ENCODE measurements at places on chromosomes 5 and 9. TPM values are rescaled to one million over a fixed set of nuclear protein-coding genes. Genes with fewer than 3 reads are reported as not detected.

Gene CCL27
- total RNA-seq = not detected

Gene WNT8A
- total RNA-seq = under 0.01 TPM

Gene BARHL1
- total RNA-seq = not detected

Gene IFNA21
- not detected for total RNA-seq

Gene ACO1
- 64.4 TPM for total RNA-seq

Gene AGXT2
- not detected for total RNA-seq

Gene MYMK
- not detected for total RNA-seq

Gene TENT4A
- total RNA-seq = 20.3 TPM

Gene SHISAL2B
- total RNA-seq = not detected

Gene SPACA9
- total RNA-seq = 2.6 TPM

Gene PPWD1
- 29.1 TPM for total RNA-seq

Gene INSL6
- total RNA-seq = not detected

Gene ROPN1L
- total RNA-seq = 0.96 TPM

Gene CNTFR
- not detected for total RNA-seq

Gene ZFP37
- 1.1 TPM for total RNA-seq

Gene LYSMD3
- total RNA-seq = 19.1 TPM

Gene PHAX
- 34.9 TPM for total RNA-seq

Gene IL5
- not detected for total RNA-seq

Gene RNF183
- not detected for total RNA-seq

Gene KIAA1958
- total RNA-seq = 1.9 TPM

Gene C9orf50
- not detected for total RNA-seq

Gene PCDHGA1
- total RNA-seq = 0.65 TPM

Gene IFNA17
- not detected for total RNA-seq

Gene MCTP1
- 171 TPM for total RNA-seq

Gene GZMA
- not detected for total RNA-seq

Gene PCA3
- total RNA-seq = 0.29 TPM

Gene TLX3
- not detected for total RNA-seq

Gene PCDHGA7
- total RNA-seq = 4.6 TPM

Gene MRNIP
- 12.1 TPM for total RNA-seq

Gene GABRA1
- total RNA-seq = not detected

Gene PCDHGA12
- total RNA-seq = 12.0 TPM

Gene SAPCD2
- 14.7 TPM for total RNA-seq

Gene BTNL9
- total RNA-seq = 0.19 TPM

Gene ADAMTSL2
- not detected for total RNA-seq

Gene STPG3
- total RNA-seq = not detected

Gene HSPB3
- not detected for total RNA-seq

Gene SPATA31E1
- total RNA-seq = not detected

Gene PCDHA12
- total RNA-seq = under 0.01 TPM

Gene SV2C
- total RNA-seq = not detected

Gene PCDHGC5
- total RNA-seq = 1.4 TPM

Gene PCDHGC4
- 2.3 TPM for total RNA-seq

Gene ZFP2
- total RNA-seq = 0.33 TPM
